CD8-positive, alpha-beta T cell (primary cell): ENCODE measurements at places on chromosomes 5 and 9. TPM values are rescaled to one million over a fixed set of nuclear protein-coding genes. Genes with fewer than 3 reads are reported as not detected.
A peak's percentile ranks its signal among the peaks of the same experiment; 100 is the strongest.

- DNase-seq, result no peak
Measured at GRCh38 chr5:167908606-167909005, 382.8 kb upstream of the WWC1 start.

GRCh38 chr5:55176176-55176818 lies 3.3 kb upstream of the CDC20B start:
- peak; percentile 16 for DNase-seq

GRCh38 chr5:174935854-174936474 lies 211.6 kb downstream of the MSX2 start:
- peak; percentile 30 for DNase-seq

DNA sequence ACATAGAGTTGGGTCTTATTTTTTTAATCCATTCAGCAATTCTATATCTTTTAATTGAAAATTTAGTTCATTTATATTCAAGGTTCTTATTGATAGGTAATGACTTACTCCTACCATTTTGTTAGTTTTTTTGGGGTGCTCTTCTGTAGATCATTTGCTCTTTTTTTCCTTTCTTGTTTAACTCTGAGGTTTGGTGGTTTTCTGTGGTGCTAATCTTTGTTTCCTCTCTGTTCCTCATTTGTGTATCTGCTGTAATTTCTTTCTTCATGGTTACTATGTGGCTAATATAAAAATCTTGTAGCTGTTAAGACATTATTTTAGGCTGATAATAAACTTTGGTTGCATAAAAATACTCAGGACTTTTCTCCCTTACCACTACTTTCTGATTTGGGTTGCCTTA lies 181.6 kb upstream of the DMRTA1 start:
- no peak for DNase-seq

GRCh38 chr5:8317335-8317734 lies 448.4 kb downstream of the MTRR start:
- DNase-seq, result no peak

DNA sequence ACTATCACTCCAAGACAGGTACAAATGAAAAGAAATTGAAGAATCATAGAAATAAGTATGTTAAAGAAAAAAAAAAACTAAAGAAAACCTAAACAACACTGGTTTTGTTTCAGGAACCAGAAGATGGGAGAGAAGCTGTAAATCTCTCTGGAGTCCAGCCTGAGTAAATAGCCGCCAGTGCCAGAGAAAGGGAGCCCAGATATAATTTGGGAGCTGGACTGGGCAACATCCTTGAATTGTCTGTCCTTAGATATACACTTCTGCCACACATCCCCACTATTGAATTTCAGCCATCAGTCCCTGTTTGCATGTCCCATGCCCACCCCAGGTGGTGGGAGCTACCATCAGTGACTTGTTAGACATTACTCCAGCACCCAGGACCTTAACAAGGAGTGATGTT lies 979.6 kb downstream of the DTWD2 start:
- no peak for DNase-seq

DNA sequence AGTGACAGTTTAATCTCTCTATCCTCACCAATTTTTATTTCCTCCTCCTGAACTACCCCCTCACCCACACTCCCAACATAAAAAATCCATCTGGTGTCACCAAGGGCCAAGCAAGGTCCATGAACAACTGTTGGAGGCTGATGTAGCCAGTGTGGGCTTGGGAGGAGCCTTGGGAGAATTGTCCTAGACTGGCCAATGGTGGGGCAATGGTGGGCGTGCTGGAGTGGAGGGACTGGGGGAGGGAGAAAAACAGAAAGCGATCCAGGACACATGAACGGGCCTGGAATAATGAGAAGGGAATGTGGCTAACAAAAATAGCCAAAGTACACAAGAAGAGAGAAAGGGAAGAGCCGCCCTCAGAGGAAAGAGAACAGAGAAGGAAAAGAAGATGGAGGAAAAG lies 272.6 kb downstream of the ENC1 start:
- DNase-seq, result no peak

GRCh38 chr5:118796081-118796480 lies 192.3 kb downstream of the DTWD2 start:
- DNase-seq, result no peak

GRCh38 chr5:112691758-112692157 lies 45.9 kb upstream of the APC start:
- DNase-seq, result no peak

DNA sequence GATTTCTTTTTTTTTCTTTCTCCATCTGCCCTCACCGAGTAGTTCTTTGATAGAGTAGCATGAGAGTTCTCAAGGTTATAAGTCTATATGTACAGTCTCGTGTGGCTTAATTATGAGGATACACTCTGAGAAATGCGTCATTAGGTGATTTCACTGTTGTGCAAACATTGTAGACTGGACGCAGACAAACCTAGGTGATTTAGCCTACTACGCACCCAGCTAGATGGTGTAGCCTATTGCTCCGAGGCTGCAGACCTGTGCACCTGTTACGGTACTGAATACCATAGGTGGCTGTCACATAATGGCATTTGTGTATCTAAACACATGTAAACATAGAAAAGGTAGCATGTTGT lies 26.9 kb upstream of the CORO2A start:
- no peak for DNase-seq

GRCh38 chr5:75510836-75511434 lies 494 bp downstream of the CERT1 start:
- DNase-seq, result peak; percentile 41

The IFNA21 gene
- not detected for total RNA-seq

The THBS4 gene
- total RNA-seq, result not detected

The LCP2 gene
- 140 TPM for total RNA-seq

The GABRA1 gene
- total RNA-seq, result not detected

The FRRS1L gene
- total RNA-seq, result not detected
